ENCODE measurements at places on chromosomes 3 and 15.

DNA sequence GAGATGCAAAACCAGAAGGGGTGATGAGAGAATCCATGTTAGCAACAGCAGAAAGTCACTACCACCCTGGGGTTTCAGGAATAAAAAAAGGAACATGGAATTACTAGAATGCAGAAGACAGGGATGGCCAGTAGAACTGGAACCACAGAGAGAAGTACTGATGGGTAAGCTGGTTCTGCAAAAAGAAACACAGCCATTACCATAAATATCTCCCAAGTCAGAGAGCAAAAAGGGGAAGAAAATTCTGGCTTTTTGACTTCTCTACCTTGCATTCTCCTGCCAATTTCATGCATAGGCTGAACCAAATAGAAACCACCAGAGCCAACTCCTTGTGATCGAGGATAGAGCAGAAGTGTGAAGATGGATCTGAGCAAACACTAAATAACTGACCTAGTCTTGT lies 550.4 kb upstream of the NAALADL2 start:
- DNase-seq, result no peak

- DNase-seq, result no peak
Measured at GRCh38 chr3:163708428-163708827, 1369.9 kb downstream of the SI start.

- no peak for DNase-seq
Measured at GRCh38 chr3:142065344-142065743, 84.0 kb downstream of the TFDP2 start.

DNA sequence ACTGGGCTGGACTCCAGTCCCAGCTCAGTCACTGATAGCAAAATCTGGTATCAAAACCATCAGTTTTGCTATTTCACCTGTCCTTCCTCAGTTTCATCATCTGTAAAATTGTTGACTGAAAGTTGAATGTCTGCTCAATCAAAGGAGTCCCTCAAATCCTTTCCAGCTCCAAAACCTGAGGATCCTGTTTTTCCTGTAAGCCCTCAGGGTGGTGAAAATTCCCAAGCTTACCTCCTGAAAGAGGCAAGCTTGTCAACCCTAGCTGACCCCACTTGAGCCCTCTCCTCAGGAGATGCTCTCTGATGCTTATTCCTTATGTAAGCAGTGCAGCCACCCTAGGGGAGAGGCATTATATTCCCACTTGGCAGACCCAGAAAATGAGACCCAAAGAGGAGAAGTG lies 82.6 kb downstream of the HMG20A start:
- DNase-seq, result no peak

GRCh38 chr15:98438326-98438725 lies 210.0 kb upstream of the IGF1R start:
- no peak for DNase-seq

- DNase-seq, result no peak
Measured at GRCh38 chr3:39090922-39091321, 16.5 kb downstream of the GORASP1 start.

GRCh38 chr15:78797951-78798350 lies 13.3 kb downstream of the ADAMTS7 start:
- DNase-seq, result no peak

GRCh38 chr3:149473357-149474249 lies 894 bp upstream of the TM4SF4 start:
- no peak for DNase-seq

GRCh38 chr3:152615681-152616080 lies 219.2 kb upstream of the P2RY1 start:
- DNase-seq, result no peak

GRCh38 chr3:160698599-160699195 lies 21.7 kb downstream of the ARL14 start:
- no peak for DNase-seq

All from NCI-H2227 treated with DMSO at 0.1 percent for 48 hours (cell line).